Regular cardiac myocyte (primary cell): ENCODE measurements at places on chromosomes 11 and 22. TPM values are rescaled to one million over a fixed set of nuclear protein-coding genes. Genes with fewer than 3 reads are reported as not detected.

Gene LSP1
- total RNA-seq, result 0.85 and 1.3 TPM in 2 replicates

Gene VPREB3
- total RNA-seq, result not detected in 2 replicates

Gene MPPED2
- not detected in 2 replicates for total RNA-seq

Gene FOLR2
- total RNA-seq, result not detected in 2 replicates

Gene E2F8
- total RNA-seq, result under 0.01 and 0.77 TPM in 2 replicates

Gene CDC42EP1
- 9.6 and 9.8 TPM in 2 replicates for total RNA-seq

Gene OR52I1
- not detected in 2 replicates for total RNA-seq

Gene CFAP300
- total RNA-seq, result 8.7 and 9.4 TPM in 2 replicates

Gene JHY
- 0.38 and 1.1 TPM in 2 replicates for total RNA-seq

Gene DEUP1
- total RNA-seq, result not detected in 2 replicates
